CD8-positive, alpha-beta memory T cell (primary cell): ENCODE measurements at places on chromosomes 4 and X. TPM values are rescaled to one million over a fixed set of nuclear protein-coding genes. Genes with fewer than 3 reads are reported as not detected.

DNA sequence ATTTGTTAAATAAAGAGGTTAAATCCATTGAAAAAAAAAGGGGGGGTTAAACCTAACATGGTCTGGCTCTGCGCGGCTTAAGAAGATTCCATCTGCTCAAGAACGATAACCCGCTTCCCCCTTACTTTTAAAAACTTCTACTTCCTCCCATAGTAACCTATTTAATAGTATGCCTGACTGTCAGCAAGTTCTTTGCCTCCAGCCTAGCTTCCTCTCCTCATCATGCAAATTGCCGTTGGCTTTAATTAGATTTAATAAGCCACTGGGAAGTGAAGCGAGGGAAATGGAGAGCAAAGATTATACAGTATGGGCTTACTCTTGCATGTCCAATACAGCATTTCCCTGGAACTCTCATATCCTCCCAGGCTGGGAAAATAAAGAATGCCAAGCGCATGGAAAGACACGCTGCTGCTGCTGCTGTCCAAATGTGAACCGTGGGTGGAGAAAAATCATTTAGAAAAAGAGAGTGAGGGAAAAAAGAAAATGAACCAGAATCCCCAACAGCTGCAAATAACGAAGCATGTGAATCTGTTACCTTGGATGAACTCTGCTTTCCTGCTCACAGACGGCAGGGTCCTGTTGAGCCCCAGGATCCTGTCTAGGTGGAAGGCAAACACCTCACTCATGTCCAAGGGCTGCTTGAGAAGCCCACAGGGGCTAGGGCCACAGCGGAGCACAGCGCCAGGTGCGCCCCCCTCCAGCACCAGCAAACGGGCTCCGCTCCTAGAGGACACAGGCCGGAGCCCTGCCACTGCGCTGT is 2.7 kb downstream of the GASK1B start:
- DNase-seq, result no peak

DNA sequence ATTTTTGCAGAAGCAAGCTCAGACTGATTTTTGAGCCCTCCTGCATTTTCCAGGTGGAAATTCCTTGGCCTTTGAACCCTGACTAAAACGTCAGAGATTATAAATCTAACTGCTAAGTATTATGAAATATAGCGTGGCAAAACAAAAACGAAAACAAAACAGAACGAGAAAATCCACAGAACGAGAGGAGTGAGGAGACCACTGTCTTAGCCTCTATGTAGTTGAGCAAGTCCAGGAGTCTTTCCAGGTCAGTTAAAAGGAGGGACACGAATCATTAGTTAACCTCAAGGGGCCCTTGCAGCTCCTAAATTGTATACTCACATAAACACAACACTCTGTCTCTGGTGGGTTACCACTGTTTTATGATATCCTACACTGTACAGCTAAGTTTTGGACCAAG is 80.2 kb downstream of the SYNPO2 start:
- DNase-seq, result no peak

DNA sequence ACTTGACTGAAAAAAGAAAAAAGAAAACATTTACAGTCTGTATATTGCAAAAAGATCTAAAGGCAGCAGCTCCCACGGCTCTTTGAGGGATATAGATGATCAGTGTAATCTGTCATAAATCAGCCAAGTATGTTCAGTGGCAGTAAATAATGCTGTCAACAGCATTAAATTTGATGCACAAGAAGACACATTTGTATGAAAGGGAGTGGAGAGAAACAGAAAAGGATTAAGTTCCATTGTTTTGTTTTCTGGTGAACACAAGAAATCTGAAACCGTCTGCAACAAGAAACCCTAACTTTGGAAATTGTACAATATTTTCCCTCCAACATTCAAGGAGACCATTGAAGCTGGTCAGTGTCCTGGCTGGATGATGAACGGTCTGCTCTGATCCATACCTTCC is 27.6 kb upstream of the C1QTNF7 start:
- DNase-seq, result no peak

DNA sequence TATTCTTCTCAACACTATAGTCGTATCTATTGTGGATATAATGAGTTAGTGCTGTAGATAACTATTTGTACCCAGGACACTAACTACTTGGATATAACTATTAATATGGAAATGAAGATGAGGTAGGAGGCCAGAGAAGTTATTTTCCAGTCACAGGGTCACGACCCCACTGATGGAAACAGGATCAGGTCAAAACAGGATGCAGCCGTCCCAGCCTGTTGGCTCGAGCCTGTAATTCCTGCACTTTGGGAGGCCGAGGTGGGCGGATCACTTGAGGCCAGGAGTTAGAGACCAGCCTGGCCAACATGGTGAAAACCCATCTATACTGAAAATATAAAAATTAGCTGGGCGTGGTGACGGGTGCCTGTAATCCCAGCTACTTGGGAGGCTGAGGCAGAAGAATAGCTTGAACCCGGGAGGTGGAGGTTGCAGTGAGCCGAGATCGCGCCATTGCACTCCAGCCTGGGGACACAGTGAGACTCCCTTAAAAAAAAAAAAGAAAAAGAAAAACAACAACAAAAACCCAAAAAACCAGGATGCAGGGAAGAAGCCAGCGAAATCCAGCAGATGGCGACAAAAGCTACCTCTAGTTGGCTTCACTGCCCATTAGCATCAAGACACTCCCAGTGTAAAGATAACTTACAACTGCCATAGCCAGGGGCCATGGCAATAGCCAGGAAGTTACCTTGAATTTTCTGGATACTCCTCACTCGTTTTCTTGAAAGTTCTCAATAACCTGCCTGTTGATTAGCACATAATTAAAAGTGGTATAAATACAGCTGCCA is 37.9 kb upstream of the NKAP start:
- no peak for DNase-seq

DNA sequence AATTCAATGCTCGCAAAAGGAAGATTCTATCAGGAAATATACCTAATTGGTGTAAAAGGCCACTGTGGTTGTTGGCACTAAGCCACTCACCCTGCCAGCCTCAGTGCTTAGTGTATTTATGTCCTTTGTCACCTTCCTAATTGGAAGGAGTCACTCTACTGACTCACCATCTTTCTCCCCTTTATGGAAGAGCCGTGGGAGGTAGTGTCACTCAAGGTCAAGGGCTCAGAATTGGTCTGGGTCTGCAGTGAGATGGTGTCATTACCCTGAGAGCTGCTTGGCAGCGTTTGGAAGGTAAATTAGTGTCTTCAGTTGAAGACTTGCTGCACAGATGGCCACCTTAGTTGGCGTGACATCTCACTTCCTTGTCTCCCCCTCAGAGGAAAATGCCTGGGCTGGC is 41.7 kb upstream of the CDKN2AIP start:
- no peak for DNase-seq

DNA sequence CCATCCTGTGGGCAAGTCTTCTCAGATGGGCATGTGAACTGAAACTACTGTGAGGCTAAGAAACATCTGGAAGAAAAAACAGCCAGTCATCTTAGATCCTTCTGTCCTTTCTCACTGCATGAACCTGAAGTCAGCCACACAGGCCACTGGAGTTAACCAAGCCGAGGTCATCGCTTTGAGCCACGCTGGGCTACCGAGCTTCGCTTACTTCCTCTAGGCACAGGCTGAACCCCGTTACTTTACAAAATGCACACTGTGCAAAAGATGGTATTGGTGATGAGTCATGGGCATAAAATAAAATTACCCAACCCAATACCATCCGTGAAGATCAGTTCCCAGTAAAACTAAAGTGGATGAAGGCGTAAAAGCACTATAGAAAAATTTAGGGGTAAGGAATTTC is 86.2 kb downstream of the MTMR1 start:
- no peak for DNase-seq

DNA sequence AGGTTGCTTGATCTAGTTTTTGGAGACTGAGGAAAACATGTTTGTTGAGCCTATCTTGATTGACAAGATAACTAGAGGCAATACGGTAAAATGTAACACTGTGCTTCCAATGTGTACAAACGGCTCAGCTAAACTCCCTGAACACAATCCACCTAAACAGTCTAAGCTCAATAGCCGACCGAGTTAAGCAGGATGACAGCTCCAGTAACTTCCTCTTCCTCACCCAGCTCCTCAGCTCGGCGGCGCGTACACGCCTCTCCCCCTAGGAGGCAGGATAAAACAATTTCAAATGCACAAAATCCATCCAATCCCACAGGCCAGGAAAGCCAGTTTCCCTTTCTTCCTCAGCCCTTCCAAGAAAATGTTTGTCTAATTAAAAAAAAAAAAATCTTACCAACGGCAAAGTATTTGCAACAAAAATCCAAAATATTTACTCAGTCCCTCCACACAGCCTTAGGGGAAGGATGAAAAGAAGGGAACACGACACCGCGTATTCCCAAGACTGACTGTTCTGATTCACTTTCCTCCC is 1.0 kb downstream of the CNOT6L start:
- DNase-seq, result peak; percentile 42

- no peak for DNase-seq
These were observed 669 bp downstream of the TMEM150C start for GRCh38 chr4:82560853-82561785.

DNA sequence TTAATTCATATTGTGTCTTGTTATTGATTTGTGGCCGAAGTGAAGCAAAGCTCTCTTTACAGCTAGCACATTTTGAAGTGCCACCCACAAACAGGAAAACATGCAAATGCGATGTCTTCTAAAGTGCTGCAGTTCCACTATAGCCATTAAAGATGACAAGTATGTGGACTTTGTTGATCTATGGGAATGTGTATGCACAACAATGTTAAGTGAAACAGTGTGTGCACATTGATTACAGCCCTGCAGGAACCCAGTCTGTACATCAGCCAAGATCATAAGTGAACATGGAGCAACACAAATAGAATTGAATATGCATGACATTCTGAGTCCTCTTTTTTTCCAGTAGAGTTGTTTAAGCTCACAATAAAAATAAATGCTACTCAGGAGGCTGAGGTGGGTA is 43.0 kb downstream of the TFDP3 start:
- no peak for DNase-seq

GRCh38 chr4:161466316-161466715 is 697.5 kb downstream of the FSTL5 start:
- DNase-seq, result no peak

DNA sequence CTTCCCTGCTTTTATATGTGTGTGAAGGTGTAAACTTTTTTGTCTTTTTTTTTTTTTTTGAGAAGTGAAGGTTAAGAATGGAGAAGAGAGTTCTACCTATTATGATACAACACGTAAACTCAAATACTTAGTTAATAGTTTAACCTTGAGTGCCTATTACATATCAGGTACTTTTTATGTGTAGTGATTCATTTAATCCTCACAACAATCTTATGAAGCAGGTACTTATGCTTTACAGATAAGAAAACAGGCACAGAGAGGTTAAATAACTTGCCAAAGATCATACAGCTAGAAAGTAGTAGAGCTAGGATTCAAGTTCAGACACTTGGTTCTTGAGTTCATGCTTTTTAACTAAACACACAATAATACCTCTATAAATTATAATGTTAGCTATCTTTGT is 107.4 kb downstream of the THOC2 start:
- no peak for DNase-seq

DNA sequence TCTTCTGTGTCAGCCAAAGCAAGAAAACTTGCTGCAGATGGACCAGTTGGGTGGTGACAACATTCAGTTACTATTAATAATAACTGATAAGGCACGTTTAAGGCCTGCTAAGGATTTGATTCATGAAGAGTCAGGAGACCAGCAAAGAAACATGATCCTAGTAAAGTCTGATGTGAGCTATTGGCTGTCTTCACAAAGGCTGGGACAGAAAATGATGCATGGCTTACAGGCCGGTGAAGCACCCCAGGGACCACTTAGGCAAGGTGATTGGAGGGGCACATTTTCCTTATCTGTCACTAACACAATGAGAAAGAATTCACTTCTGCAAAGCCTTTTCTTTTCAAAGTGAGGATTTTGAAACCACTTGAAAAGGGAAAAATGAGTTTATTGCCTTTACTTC is 65.4 kb upstream of the TRPC3 start:
- no peak for DNase-seq

DNA sequence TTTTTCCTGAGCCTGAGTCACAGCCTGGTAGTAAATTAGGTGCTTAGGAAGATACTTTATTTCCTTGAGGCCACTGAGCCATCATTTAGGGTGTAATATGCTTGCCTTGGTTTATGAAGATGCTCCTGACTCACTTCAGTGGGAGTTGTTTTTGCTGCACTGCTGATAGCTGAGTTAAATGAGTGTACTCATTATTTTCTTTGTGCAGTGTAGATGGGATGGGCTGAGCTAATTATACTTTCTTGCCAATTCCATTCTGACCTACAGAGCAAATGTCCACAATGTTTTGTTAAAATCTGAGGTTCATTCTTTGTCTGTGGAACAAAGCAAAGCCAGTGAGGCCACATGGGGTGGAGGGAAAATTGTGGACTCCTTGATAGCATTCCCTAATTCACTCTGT is 60.0 kb downstream of the FGF13 start:
- DNase-seq, result no peak

DNA sequence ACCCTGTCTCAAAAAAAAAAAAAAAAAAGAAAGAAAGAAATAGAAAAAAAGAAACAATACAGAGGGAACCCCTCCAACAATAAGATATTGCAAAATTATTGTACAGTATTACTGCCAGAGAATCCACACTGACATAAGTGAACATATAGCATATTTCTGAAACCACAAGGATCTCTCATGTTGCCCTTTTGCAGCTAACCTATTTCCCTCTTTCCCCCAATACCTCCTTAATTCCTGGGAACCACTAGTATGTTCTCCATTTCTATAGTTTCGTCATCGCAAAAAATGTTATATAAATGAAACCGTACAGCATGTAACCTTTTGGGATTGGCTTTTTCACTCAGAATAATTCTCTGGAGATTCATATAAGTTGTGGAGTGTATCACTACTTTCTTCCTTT is 20.0 kb upstream of the BMP2K start:
- DNase-seq, result no peak

DNA sequence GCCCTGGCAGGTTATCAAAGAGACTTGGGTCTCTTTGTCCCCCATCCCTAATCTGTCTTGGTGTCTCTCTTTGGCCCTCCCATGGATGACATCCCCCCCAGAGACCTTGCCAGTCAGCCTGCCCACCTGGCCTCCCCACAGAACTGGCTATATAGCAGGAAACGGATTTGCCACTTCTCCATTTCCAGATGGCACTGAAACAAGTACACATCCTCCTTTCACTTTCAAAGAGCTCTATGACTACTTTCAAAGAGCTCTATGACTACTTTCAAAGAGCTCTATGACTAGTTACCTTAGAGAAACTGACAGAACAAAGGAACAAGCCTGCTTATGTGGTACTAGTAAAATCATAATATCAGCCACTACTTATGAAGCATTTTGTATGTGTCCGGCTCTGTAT is 175.3 kb downstream of the MAML3 start:
- no peak for DNase-seq

Gene FGB
- not detected for total RNA-seq

Gene C4orf17
- total RNA-seq, result not detected

Gene CXCL13
- total RNA-seq, result 2.3 TPM

Gene BMPR1B
- total RNA-seq, result not detected

Gene ANK2
- total RNA-seq, result 0.80 TPM

Gene EDNRA
- not detected for total RNA-seq

Gene CPLX1
- total RNA-seq, result 0.13 TPM

Gene CT45A2
- not detected for total RNA-seq

Gene UGT2B15
- total RNA-seq, result not detected

Gene RGN
- not detected for total RNA-seq

Gene SORBS2
- total RNA-seq, result not detected

Gene HELT
- not detected for total RNA-seq

Gene MAGEA1
- total RNA-seq, result not detected

Gene POF1B
- not detected for total RNA-seq
